ENCODE measurements at places on chromosomes 11 and 22. TPM values are rescaled to one million over a fixed set of nuclear protein-coding genes. Genes with fewer than 3 reads are reported as not detected.

The MS4A15 gene
- not detected for polyA plus RNA-seq

The CLCF1 gene
- 3.7 TPM for polyA plus RNA-seq

DNA sequence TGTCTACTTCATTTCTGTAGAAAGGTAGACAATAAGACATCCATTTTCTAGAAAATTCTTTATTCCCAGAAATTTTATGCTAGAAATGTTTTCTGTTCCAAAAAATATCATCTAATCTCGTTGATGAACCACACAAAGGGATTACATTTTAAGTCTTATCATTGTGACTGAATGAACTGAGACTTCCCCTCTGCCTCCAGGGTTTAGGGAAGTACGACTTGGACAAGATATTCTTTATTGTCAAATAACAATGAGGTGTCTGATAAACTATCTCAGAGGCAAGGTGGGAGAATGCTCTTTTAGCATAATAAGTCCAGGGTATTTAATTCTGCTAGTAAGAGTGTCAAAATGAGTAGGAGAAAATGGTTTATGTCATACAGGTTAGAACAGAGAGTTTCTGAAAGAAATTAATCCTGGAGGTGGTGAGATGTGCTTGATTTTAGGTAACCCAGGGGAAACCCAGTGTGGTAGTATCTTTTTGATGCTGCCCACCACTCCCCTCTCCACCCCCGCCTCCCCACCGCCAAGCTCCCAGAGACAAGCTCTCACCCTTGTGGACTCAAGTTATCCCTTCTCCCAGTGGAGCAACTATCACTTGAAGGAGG, 100.6 kb downstream of the CD44 start:
- DNase-seq = no peak

GRCh38 chr11:123587044-123587443, 67.4 kb downstream of the SCN3B start:
- no peak for DNase-seq

DNA sequence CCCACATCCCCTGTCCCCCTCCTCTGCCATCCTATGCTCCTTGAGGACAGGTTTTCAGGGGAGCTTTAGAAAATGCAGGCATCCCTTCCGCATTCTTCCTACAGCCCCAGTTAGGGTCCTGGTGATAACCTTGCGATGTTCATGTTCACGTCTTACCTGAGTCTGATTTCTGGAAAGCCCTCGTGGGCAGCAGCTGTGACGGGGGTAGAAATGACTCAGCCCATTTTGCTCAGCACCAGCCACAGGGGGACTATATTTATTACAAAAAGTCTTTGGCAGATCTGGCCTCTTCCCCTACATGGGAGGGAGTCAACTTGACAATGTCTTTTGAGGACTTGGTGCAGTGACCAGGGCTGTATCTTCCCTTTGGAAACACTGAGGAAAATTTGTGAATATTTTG, 12.3 kb downstream of the PKNOX2 start:
- DNase-seq = no peak

DNA sequence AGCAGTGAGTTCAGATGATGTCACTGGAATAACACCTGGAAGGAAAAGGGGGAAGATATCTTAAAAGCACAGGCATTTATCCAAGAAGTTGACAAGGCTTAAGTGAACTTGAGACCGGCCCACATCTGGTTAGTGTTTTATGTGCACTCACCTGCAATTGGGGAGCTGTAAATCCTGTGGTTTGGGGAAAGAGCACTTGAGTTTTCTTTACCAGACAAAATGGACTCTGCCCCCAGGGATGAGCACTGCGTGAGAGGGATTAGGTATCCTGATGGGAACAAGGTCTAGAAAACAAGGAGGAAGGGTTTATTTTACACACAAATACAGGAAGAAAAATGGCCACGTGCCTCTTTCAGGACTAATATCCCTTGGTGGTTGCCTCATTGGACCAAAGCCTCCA, 15.2 kb downstream of the E2F8 start:
- no peak for DNase-seq

DNA sequence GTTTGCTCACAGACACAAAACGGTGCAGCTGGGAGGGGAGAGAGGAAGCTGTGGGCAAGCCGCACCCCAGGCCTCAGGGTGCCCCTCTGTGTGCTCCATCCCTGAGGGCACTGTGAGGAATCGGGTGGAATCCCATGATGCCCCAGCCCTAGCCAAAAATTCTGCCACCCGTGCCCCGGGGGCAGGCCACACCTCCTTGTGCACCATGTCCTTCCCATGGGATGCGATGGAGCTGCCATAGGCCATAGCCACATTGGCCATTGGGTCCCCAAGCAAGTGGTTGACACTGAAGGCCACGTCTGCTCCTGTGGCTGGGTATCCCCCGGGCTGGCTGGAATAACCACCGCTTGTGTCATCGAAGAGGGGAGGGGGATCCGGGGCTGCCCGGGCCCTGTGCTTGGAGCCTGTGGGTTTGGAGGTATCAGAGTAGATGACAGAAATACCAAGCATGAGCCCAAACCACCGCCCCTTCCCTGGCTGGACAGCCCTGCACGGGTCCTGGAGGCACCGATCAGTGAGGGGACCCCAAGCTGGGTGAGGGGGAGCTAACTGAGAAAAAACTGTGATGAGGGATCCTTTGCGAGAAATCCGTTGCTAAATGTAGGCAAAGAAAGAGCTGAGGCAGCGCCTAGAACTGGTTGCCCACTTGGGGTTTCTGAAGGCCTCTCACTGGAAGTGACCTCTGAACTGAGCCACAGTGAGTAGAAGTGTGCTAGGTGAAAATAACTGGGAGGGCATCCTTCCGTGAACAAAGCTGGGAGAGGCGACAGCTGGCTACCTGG, 863 bp downstream of the YIF1A start:
- no peak for DNase-seq

GRCh38 chr11:74777877-74778276, 29.2 kb downstream of the RNF169 start:
- DNase-seq = no peak

DNA sequence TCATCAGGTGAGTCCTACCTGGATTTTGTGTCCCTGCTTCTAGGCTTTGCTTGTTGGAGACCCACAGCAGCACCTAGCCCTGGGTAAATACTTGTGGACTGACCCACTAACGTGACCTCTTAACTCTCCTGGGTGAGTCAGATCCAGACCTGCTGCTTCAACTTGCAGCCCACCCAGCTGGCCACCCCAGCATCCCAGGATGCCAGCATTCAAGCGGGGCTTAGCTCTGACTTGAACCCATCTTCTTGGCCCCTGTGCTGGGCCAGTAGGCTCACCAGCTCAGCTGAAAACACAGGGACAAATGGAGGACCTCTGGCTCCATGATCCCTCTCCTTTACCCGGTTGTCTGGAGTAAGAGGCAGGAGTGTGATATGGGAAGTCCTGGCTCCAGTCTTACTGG, 33.5 kb downstream of the PARVG start:
- DNase-seq = no peak

GRCh38 chr11:130449310-130449990, 1.0 kb downstream of the ADAMTS15 start:
- no peak for DNase-seq

DNA sequence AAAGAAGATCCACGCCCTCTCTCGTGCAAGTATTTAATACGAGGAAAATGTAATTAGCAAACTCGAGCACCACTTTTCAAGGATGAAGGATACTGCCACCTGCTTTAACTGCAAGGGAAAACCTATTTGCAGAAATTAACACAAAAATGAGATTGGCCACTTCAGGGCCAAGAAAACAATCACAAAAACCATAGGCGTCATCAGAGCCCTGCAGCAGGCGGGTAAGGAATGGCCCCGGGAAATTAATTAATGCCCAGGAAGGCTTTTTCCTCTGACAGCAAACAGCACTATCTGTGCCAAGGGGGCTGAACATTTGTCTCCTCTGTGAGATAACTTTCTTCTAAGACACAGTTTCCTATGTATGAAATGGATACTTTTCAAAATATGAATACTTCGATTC, 255.7 kb downstream of the CTTN start:
- DNase-seq = no peak

All from right cardiac atrium (tissue), 5 donors.